HS-27A (cell line): ENCODE measurements at places on chromosomes 5 and 9.

DNA sequence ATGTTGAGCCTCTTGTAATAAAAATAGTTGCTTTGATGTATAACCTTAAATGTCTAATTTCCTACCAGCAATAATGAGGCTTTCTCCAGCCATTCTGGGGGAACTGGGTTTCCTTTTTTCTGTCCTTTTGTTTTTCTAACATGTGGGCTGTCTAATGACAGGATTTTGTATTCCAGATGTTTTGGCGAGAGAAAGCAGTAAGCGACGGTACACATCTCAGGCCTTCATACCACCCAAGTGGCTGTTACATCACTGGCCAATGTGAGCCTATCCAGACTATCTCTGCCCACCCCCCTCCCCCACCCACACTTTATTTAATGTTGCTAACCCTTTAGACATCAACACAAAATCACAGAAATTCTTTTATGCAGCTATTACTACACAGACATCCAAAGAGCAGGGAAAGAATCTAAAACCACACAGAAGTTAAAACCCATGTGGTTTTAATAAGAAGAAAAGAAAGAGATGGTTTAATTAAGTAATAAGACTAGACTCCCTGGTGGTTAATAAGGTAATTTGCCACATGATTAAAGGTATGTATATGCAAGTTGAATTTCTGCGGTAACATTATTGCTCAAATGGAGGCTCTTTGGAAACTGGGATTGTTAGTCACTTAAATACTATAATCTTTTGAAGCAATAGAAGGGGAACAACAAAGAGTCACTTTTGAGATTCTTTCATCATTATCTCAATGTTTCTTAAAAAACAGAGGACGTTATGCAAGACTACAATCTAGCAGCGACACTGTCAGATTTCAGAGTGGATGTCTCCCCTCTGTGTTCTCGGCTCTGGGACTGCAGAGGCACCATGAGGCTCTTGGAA lies 365.1 kb downstream of the ENC1 start:
- no peak for DNase-seq

DNA sequence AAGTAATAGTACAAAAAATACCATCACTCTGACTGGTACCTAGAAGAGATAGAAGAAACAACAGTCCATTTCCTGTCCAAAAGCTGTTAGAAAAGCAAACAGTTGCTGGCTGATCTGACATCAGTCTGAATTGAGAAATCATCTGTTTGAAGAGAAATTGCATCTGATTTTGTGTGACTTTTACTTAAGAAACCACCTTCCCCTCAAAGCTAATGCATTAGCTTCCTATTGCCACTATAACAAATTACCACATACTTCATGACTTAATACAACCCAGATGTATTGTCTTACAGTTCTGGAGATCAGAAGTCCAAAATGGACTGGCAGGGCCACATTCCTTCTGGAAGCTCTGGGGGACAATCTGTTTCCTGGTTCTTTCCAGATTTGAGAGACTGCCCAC lies 385.9 kb upstream of the TLE4 start:
- no peak for DNase-seq

- no peak for DNase-seq
Observed at GRCh38 chr5:62547945-62548630, 30.5 kb upstream of the LRRC70 start.

GRCh38 chr5:34535433-34535832 lies 120.7 kb upstream of the RAI14 start:
- DNase-seq = no peak

DNA sequence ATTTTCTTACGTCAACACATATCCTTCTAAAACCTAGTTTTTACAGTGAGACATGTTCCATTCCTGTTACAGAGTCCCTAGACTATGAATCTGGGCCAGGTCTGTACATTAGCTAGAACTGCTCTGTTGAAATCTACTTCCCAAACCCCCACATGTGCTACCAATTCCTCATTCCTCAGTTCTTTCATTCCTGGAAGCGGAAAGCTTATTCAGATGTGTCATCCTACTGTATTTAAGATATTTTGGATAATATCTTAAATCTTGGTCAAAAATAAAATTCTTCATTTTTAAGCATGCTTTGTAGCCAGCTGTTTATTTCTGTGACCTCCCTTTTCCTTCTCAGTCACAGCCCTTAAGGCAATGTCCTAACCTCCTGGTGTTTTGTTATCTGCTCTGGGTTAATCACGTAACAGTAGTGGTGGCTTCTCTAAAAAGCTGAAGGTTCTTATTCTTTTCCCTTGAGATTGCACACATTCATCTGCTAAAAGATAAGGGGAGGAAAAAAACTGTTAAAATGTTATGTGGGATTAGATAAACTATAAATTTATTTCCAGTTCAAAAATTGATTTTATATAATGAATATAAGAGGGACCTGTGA lies 35.6 kb downstream of the GLRX start:
- no peak for DNase-seq

DNA sequence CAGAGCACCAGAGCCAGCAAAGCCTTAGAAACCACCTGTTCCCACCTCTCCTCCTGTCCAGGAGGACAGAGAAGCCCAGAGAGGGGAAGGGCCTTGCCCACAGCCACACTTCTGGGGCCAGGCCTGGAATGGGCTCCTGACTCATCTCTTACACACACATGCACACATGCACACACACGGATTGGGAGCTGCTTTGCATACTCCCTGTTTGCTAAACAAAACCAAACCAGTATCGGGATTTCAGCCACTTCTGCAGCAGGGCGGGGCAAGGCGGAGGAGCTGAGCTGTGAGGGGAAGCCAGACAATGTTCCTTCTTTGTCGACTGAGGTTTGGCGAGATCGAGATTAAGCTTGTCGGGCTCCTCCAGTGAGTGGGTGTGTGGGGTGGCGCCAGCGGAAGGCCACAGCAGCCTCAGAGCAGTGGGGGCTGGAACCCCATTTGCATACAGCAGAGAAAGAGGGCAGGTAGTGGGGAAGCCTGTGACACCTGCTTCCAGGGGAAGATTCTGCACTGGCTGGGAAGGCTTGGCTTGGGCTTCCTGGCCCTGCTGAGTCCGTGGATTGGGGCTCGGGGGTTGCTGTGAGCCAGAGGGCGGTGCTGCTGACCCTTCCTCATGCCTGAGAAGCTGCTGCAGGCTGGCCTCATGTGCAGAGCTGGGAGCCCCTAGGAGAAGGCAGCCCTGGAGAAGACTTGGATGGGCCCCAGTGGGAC lies 16.1 kb downstream of the GFI1B start:
- no peak for DNase-seq

DNA sequence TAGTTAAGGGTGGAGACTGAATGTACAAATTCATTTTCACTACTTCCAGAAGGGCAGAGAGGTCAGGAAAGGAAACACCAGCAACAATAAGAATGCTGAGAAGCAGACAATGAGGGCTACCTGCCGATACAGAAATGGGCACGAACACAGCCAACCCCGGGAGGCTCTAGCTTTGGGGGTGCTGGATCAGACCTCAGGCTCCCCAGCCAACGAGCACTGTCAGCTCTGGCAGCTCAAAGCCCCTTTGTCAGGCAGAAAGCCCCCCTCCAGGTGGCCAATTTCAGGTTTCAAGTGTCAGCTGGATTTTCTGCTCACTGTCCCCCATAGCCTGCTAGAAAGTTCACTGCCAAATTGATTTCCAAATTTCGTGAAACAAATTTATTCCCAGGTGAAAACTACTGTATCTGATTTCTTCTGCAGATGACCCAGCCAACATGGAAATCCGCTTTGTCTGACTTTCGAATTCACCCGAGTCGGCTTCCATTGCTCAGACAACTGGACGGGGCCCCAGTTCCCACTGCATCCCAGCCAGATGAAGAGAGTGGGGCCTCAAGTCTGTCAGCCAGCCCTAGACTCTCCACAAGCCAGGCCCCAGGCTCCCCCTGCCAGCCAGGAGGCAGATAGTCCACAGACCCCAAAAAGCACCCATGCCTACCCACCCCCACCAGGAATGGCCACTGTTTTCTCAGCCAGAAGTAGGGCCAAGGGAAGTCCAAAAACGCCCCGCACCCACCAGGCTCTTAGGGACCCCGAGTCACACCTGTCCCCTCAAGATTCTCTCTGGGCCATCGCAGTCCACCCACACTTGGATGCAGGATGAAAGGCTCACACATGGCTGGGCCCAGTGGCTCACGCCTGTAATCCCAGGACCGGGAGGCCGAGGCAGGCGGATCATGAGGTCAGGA lies 96.5 kb upstream of the PHYKPL start:
- DNase-seq = no peak

DNA sequence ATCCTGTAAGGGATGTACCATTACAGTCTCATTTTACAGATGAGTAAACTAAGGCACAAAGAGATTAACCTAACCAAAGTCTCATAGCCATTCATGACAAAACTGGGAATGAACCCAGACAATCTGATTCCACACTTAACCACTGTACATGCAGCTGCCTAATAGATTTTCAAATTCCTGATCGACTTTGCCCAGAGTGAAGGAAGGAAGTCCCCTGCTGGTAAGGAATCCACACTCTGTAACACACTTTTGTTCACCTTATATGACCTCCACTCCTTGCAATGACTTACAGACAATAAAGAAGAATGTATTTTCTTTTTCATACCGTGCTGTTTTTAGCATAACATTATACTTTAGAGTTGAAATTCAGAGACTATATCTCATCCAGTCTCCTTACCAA lies 31.3 kb upstream of the PLPP6 start:
- DNase-seq = no peak

- no peak for DNase-seq
Observed at GRCh38 chr5:133885566-133885965, 82.9 kb downstream of the C5orf15 start.

GRCh38 chr9:136237486-136238341 lies 7.9 kb downstream of the QSOX2 start:
- no peak for DNase-seq
